ENCODE measurements at places on chromosomes 2 and 18. TPM values are rescaled to one million over a fixed set of nuclear protein-coding genes. Genes with fewer than 3 reads are reported as not detected.

DNA sequence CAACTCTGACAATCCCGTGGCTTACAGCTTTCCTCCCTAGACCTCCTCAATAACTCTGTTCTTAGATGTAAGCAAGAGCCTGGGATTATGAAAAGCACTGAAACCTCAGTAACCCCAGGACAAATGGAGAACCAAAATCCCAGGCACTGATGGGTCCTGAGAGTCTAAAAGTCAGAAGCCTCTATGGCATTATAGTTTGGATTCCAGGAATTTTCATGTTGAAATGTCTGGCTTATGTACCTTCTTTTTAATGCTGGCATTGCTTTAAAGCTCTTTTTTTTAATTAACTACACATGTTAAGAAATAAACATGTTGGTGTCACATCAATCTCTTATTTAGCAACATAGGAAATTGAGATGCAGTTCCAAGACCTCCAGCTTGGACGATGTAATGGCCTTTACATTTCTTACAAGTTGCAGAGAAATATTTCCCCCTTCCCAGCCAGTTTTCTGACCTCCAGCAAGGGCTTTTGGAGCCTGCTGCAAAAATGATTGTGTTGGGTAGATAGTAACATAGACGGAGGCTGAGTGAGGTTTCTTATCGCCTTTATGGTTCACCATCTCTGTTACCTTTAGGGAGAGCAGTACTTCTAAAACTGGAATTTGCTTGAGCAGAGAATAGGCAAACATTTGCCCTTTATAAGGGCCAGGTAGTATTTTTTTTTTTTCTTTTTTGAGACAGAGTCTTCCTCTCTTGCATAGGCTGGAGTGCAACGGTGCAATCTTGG, 84.8 kb upstream of the RASGRP3 start:
- no peaks in the 10 kb centered on the region for H3K27me3 ChIP-seq
- H3K27ac ChIP-seq: no peak overlapping the region
- H3K36me3 ChIP-seq: peaks cover 18% of the 10 kb centered on the region
- no peak overlapping the region for H3K4me3 ChIP-seq
- peaks cover 42% of the 10 kb centered on the region for H3K4me1 ChIP-seq
- no peak for DNase-seq

DNA sequence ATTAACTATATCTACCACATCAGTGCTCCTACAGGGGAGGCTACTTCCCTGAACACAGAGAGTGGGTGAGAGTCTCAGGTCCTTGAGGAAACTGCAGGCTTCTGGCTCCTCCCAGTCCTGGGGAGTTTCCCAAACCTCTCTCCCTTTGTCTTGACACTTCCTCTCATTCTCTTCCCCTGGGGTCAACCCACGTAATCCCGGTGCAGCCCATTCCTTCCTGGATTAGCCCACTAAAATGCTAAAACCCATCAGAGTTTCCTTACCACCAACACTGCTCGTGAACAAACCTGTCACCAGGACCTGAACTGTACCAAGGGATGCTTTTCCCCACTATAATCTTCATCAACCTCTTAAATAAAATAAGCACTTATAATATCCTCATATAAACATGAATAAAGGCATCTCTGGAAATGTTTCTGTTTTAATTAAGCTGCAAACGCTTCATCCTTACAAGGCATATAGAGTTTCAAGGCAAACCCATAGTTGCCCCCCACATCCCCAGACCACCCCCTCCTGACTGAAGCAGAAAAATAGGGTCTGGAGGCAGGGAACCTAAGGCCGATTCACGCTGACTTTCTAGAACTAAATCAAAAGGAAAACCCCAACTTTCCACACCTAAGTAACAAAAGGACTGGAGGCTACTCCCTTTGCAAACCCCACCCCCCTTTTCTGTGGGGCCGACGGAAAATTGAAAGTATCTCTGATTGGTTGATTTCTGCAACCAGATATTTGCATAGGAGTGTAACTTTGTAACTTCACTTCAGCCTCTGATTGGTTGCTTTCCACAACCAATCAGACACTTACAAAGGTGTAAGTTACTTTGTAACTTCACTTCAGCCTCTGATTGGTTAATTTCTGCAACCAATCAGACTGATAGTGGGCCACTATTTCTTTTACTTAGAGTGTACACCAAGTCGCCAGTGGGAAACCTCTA, 19.0 kb downstream of the TMSB10 start:
- H3K36me3 ChIP-seq: no peaks in the 10 kb centered on the region
- H3K4me3 ChIP-seq: no peak overlapping the region
- H3K4me1 ChIP-seq: peaks cover 29% of the 10 kb centered on the region

- peaks cover 4% of the 10 kb centered on the region for H3K4me1 ChIP-seq
- H3K27ac ChIP-seq: no peak overlapping the region
- H3K4me3 ChIP-seq: no peak overlapping the region
- peaks cover 41% of the 10 kb centered on the region for H3K36me3 ChIP-seq
- DNase-seq: no peak
- H3K27me3 ChIP-seq: no peaks in the 10 kb centered on the region
These were observed 97.1 kb downstream of the COL5A2 start for GRCh38 chr2:189082376-189082975.

DNA sequence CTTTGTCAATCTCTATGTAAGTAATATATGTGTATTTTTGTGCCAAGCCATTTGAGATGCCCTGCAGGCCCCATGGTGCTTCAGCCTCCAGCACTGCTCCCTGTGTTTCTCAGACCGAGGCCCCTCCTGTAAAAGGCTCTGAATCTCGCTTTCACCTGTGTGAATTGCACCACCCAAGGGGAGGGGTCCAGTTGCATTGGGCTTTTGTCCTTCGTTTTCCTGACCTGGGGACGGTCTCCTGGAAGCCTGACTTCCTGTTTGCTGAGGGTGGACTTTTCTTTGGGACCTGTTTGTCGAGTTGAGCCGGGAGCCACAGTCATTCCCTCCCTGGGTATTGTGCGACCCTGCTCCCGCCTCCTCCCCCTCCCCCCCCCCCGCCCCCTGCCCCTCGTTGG, 48.9 kb downstream of the AGAP1 start:
- no peaks in the 10 kb centered on the region for H3K36me3 ChIP-seq
- peaks cover 2% of the 10 kb centered on the region for H3K4me1 ChIP-seq
- no peak overlapping the region for H3K27ac ChIP-seq
- no peak for DNase-seq

GRCh38 chr2:152174574-152174973, 989 bp downstream of the STAM2 start:
- H3K27ac ChIP-seq: peak overlapping the region; percentile 95
- H3K4me3 ChIP-seq: peak overlapping the region; percentile 80
- no peaks in the 10 kb centered on the region for H3K36me3 ChIP-seq
- H3K4me1 ChIP-seq: peaks cover 34% of the 10 kb centered on the region

DNA sequence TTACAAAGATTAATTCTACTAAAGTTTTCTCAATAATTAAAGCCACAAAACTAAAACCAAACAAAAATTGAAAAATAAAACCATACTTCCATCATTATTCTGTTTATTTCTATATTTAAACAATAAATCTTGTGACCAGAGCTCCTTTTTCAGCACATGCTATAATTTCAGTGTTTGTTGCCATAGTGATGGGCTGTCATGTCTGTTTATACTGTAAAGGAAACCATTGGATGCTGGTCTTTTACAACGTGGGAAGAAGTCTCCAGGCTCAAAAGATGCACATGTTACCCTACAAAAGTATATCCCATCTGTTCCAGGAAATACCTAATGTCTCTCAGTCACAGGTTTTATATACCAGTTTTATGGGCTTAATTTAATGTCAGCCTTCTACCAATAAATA, 100.1 kb upstream of the MC2R start:
- no peaks in the 10 kb centered on the region for H3K4me1 ChIP-seq
- no peaks in the 10 kb centered on the region for H3K27me3 ChIP-seq
- no peak for DNase-seq

DNA sequence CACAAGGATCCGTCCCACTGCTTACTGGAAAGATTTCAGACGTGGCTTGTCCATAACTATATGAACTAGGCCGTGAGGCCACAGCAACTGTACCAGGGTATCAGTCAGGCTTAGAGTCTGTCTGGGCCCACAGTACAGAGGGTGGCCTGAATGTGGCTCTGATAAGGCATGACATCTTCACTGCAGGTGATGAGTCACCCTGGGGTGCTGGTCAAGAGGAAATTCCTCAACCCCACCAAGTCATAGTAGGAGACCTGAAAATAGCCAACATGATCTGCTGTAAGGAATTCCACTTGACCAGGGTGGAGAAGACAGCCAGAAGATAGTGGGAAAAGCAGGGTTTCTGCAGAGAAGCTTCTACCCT, 107.7 kb downstream of the INHBB start:
- DNase-seq: no peak
- H3K4me1 ChIP-seq: no peaks in the 10 kb centered on the region
- H3K27ac ChIP-seq: no peak overlapping the region
- H3K27me3 ChIP-seq: no peaks in the 10 kb centered on the region
- H3K4me3 ChIP-seq: no peak overlapping the region
- no peaks in the 10 kb centered on the region for H3K36me3 ChIP-seq

DNA sequence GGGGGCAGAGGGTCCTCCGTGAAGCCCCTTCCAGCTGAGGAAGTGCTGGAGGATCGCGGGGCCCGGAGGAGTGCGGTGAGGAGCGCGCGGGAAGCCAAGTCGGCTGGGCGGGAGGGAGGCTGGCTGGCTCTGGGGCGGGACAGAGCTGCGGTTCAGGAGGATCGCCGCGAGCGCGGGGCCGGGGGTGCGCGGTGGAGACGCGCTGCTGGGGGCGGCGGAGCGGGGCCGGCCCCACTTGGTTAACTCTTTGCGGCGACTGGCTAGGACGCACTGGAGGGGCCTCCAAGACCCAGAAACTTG, 464 bp downstream of the CYBRD1 start:
- H3K36me3 ChIP-seq: no peaks in the 10 kb centered on the region
- H3K27me3 ChIP-seq: no peaks in the 10 kb centered on the region
- peak overlapping the region; percentile 94 for H3K27ac ChIP-seq
- peak overlapping the region; percentile 98 for H3K4me3 ChIP-seq

- no peaks in the 10 kb centered on the region for H3K27me3 ChIP-seq
- no peak overlapping the region for H3K4me3 ChIP-seq
- peaks cover 24% of the 10 kb centered on the region for H3K4me1 ChIP-seq
- no peak overlapping the region for H3K27ac ChIP-seq
- H3K36me3 ChIP-seq: no peaks in the 10 kb centered on the region
- no peak for DNase-seq
These were observed 53.8 kb downstream of the TGOLN2 start for GRCh38 chr2:85273738-85274731.

GRCh38 chr2:255195-255594, 8.6 kb downstream of the SH3YL1 start:
- H3K36me3 ChIP-seq: peaks cover 3% of the 10 kb centered on the region
- DNase-seq: no peak
- H3K27me3 ChIP-seq: no peaks in the 10 kb centered on the region
- H3K27ac ChIP-seq: no peak overlapping the region

DNA sequence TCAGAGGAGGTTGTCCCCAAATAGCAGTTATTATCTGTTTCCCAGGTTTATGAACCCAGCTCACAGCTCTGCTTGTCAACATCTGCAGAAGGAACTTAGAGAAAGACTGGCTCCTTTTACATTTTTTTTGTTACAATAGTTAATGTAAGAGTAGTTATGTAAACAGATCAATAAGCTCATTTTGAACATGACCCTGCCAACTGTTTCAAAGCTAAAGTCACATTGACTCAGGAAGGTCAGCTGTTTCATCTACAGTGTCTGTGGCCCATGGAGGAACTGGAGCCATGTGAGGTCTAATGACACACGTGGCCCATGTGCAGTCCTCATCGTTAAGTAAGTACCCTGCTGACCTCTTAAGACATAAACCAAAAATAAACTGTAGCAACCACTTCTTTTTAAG, 97.1 kb downstream of the SH3RF3 start:
- no peak overlapping the region for H3K27ac ChIP-seq
- no peak overlapping the region for H3K4me3 ChIP-seq
- H3K4me1 ChIP-seq: peaks cover 39% of the 10 kb centered on the region
- no peaks in the 10 kb centered on the region for H3K36me3 ChIP-seq

- H3K27ac ChIP-seq: peak overlapping the region; percentile 53
- H3K4me1 ChIP-seq: peaks cover 35% of the 10 kb centered on the region
- H3K4me3 ChIP-seq: no peak overlapping the region
- H3K27me3 ChIP-seq: no peaks in the 10 kb centered on the region
These were observed 173.1 kb downstream of the UXS1 start for GRCh38 chr2:106020821-106021661.

DNA sequence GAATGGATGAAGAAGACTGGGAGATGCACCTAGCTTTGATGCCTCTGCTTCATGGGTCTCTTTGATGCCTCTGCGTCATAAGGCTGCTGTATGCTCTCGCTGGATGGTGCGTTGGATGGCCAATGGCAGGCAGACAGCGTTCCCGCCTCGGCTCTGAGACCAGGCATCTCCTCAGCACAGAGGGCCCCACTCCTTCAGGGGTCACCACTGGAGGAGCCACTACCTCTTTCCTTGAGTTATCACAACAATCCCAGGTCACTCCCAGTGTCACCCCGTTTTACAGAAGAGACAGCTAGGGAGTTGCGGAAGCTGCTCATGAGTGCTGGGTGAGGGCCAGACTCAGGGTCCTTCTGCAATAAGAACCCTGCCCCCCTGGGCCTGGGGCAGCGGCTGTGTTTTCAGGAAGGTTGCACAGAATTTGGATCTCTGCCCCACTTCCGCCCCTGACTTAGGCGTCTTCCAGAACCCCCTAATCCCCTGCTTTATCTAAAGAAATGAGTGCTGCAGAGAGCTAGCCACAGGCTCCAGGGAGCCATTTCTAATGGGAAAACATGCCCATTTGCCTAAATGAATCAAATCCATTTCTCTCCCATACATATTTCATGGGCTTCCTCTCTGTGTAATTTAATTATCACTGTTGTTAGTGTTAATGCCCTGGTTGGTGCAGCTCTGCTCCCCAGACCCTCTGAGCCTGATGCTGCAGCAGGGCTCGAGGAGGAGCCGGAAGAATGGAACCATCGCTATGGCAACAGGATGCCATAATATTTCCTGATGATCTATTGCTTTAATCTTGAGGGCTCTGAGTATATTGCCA, 131.8 kb upstream of the HS6ST1 start:
- H3K4me1 ChIP-seq: no peaks in the 10 kb centered on the region
- no peak overlapping the region for H3K27ac ChIP-seq
- no peak for DNase-seq
- H3K27me3 ChIP-seq: no peaks in the 10 kb centered on the region

- H3K4me1 ChIP-seq: no peaks in the 10 kb centered on the region
- no peak for DNase-seq
These were observed 110.0 kb downstream of the COL4A4 start for GRCh38 chr2:227054006-227054405.

GRCh38 chr18:62500966-62501591, 21.7 kb upstream of the ZCCHC2 start:
- H3K27me3 ChIP-seq: no peaks in the 10 kb centered on the region
- no peaks in the 10 kb centered on the region for H3K4me1 ChIP-seq
- H3K36me3 ChIP-seq: no peaks in the 10 kb centered on the region

DNA sequence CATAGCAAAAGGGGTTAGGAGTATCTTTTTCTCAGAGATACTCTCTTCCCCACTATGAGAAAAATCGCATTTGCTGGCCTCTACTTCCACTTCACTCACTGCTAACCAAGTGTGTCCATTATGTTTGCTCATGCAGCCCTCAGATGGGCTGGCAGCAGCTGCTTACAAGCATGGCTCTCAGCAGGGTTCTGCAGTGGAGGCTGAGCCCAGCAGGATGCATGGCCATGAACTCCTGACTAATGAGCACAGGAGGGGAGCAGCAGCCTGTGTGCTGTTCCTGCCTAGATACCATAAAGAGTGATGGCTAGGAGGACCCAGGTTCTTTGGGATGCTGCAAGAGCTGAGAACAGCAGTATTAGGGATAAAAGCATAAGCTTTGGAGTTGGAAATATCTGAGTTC, 316.9 kb upstream of the THSD7B start:
- H3K4me3 ChIP-seq: no peak overlapping the region
- H3K36me3 ChIP-seq: no peaks in the 10 kb centered on the region
- no peak for DNase-seq
- H3K27ac ChIP-seq: no peak overlapping the region

RGPD4 gene
- not detected for total RNA-seq

C2orf68 gene
- total RNA-seq: 21.9 TPM

OR6B2 gene
- total RNA-seq: not detected

GPR55 gene
- total RNA-seq: not detected

SERPINB10 gene
- not detected for total RNA-seq

All from thoracic aorta (tissue), 2 donors.